EL (cell line): ENCODE measurements at places on chromosomes 7 and 10.

GRCh38 chr7:115721293-115722217 lies 309.0 kb downstream of the TFEC start:
- DNase-seq = no peak

GRCh38 chr10:76784076-76784475 lies 853.5 kb downstream of the KCNMA1 start:
- no peak for DNase-seq

- no peak for DNase-seq
These were observed 171.8 kb downstream of the SLIT1 start for GRCh38 chr10:97013983-97014382.

- DNase-seq = peak; percentile 68
These were observed 50.8 kb downstream of the ZRANB1 start for GRCh38 chr10:124992462-124993344.

DNA sequence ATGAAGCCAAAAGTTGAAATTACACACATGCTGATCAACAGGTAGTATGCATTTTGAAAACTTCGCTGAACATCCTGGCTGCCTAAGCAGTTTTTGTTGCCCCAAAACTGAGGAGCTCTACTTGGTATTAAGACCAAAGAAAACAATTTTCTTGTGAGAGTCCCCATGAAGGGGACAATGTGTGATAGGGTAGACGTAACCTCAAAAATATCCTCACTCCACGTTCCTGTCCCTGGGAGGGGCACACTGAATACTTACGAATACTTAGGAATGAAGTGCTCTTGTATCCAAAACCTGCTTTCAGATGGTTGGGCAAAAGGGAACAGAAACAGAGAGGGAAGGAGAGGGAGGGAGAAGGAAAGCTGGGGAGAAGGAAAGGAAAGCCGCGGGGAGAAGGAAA lies 24.7 kb downstream of the CCDC6 start:
- no peak for DNase-seq

DNA sequence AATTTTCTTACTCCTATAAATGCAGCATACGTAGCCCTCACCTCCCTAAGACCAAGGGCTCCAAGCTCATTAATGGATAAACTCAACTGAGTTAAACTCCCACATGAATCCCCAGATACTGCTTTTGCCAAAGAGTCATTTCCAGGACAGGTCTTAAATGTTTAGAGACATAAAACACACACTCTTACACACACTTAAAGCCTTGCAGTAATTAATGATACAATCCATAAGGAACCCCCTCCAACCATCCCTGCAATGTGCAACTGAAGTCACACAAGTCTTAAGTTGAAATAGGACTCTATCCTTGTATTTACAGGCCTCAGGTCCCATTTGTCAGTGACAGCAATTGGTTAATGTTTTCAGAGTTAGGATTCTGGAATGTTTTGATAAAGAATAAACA lies 194.1 kb downstream of the FANK1 start:
- no peak for DNase-seq

GRCh38 chr7:110856704-110857103 lies 234.2 kb upstream of the LRRN3 start:
- DNase-seq = no peak

DNA sequence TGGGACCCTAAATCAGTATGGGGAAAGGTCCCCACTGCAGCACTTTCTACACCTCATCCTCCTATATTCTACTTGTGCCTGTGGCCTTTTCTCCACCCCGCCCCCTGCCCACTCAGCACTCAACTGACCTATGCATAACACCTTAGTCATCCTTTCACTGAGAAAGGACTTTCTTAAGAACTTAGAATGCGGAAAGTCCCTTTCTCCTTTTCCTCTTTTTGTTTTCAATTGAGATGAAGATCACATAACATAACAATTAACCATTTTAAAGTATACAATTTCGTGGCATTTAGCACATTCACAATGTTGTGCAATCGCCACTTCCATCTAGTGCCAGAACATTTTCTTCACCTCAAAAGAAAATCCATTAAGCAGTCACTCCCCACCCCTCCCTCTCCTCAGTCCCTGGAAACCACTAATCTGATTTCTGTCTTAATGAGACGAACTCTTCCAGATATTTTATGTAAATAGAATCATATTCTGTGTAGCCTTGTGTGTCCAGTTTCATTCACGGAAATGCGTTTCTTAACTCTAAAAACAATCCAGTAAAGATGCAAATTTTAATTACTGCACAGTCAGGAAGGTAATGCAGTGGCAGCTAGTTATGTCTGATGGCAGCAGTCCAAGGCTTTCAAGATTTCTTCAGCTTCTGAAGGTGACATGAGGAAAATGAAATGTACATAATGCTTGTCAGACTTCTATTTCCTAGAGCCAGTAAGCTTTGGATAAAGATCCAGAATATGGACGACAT lies 41.7 kb downstream of the FAS start:
- peak; percentile 67 for DNase-seq

DNA sequence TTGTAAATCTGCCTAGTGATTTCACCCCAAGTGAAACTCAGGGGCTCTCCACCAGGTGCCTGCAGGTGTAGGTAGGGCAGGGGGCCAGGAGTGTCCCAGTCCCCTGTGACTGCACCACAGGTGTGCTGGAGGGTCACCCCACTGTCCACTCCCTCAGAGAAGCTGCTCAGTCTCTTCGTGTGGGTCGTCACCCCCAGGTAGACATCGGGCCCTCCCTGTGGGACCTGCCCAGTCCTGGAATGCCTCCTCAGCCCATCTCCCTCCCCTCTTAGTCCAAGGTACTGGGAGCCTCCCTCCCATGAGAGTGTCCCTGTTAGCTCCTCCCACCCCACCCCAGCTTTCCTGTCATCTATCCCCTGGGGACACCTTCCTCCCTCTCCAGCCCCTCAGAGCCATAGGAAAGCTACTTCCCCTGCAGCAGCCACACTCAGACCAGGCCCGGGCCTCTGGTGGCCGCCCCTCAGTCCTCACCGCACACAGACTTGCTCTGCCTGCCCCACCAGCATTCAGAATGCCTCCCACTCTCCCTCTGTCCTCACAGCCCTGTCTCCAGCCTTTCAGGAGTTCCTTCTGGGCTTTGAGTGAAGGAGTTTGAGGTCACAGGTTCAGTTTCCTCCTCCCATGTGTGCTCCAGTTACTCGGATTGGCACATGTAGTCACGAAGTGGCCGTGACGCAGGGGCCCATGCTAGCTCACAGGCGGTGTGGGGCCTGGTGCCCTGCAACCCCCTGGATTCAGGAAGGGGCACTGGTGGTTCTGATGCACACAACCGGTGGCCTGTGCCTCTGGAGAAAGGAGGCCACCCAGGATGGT lies 5.1 kb downstream of the ALOX5 start:
- DNase-seq = no peak

GRCh38 chr10:95408148-95408960 lies 117.6 kb upstream of the PDLIM1 start:
- DNase-seq = no peak

DNA sequence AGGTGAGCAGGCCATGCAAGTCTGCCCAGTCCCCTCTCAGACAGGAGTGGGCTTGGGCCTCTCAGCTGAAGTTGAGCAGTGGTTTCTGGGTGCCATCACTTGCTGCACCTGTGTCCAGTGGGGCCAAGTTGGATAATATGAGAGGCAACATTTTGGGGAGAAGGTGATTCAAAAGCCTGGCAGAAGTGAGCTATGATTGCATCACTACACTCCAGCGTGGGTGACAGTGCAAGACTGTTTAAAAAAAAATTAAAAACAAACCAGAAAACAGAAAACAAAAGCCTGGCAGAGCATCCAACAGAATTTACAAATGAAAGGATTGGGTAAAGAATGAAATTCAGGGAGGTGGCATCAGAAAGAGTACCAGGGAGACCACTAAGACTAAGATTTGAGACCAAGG lies 121.5 kb upstream of the LAMB4 start:
- DNase-seq = no peak

GRCh38 chr7:78176171-78176570 lies 377.6 kb downstream of the PHTF2 start:
- no peak for DNase-seq

GRCh38 chr7:4957847-4958476 lies 1.0 kb downstream of the MMD2 start:
- DNase-seq = no peak
